Pancreas (tissue), 10 donors: ENCODE measurements at places on chromosomes 3 and 15. TPM values are rescaled to one million over a fixed set of nuclear protein-coding genes. Genes with fewer than 3 reads are reported as not detected.

The SPTBN5 gene
- 1.1 TPM for total RNA-seq

- H3K4me3 ChIP-seq: no peak overlapping the region
- H3K27me3 ChIP-seq: no peaks in the 10 kb centered on the region
- H3K4me1 ChIP-seq: no peaks in the 10 kb centered on the region
- DNase-seq: no peak
- no peak overlapping the region for H3K27ac ChIP-seq
- no peaks in the 10 kb centered on the region for H3K36me3 ChIP-seq
These were observed 53.8 kb downstream of the TM4SF4 start for GRCh38 chr3:149528340-149528650.

DNA sequence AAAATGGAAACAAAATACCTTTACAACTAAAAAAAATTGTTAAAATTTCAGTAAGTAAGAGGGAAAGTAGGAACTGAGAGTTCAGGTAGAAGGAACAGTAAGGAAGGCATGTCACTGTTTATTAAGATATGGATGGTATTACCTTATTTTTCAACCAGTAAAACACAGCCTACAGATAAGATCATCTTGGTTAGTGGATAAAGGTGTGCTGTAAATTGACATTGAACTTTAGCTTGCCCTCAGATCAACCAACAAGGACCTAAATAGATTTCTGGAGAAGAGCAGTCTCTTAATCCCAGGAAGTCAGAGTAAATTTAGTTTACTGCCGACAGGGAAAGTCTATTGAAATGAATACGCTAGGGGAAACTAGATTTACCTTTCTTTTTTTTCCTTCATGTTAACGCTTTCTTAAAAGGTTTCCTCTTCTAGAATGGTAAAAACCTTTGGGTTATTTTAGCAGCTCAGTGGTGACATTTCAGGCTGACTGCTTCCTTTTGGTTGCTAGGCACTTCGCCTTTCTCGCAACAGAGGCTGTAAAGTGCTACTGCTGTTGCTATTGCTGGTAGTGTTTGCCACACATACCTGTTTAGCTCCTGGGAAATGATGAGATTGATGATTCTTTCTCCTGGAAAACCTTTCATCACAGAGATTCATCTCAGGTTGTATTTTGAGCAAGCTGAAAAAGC lies 12.9 kb downstream of the DZIP3 start:
- H3K4me3 ChIP-seq: no peak overlapping the region
- no peaks in the 10 kb centered on the region for H3K27me3 ChIP-seq
- H3K4me1 ChIP-seq: no peaks in the 10 kb centered on the region
- H3K36me3 ChIP-seq: no peaks in the 10 kb centered on the region
- H3K27ac ChIP-seq: peak overlapping the region; percentile 46
- DNase-seq: no peak

DNA sequence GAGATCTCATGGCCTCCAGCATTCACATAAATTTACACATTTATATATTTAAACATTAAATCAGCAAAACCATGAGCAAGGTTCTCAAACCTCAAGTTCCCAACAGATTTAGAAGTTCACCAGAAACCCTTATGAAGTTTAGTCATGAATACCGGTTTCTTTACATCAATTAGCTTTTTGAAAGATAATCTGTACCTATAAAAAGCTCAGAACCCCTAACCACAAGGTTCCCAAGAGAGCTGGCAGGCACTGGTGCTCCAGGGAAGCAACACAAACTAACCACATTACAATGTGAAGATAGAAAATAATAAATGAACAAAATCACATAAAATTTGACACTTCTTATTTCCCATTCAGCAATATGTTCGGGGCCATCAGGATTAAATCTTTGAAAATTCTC lies 150.9 kb downstream of the FBN1 start:
- no peaks in the 10 kb centered on the region for H3K36me3 ChIP-seq
- H3K4me1 ChIP-seq: no peaks in the 10 kb centered on the region
- H3K4me3 ChIP-seq: no peak overlapping the region
- no peak overlapping the region for H3K27ac ChIP-seq

The CMTM8 gene
- 17.5 TPM for total RNA-seq

DNA sequence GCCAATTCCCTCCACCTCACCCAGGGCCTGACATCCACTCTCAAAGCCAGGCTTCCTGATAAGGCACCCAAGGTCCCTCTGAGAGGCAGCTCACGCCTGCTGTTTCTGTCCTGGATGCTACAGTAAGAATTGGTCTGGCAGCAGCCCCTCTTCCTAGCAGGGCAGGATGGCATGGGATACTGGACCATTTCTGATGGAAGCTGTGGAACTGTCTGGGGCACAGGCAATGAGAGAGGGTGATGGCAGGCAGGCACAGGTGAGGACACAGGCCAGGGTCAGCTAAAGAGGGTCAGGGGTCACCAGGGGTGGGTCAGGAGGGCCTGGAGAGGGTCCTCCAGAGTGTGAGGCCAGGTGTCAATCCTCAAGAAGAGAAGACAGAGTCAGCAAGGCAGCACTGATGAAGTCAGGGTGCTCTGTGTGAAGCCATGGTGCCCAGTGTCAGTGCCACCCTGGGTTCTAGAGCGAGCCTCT lies 41.9 kb upstream of the SLC41A3 start:
- H3K4me3 ChIP-seq: no peak overlapping the region
- no peak overlapping the region for H3K27ac ChIP-seq
- DNase-seq: peak; percentile 4

The STRIT1 gene
- not detected for total RNA-seq

- no peak for DNase-seq
- no peaks in the 10 kb centered on the region for H3K36me3 ChIP-seq
- no peak overlapping the region for H3K27ac ChIP-seq
- peaks cover 63% of the 10 kb centered on the region for H3K4me1 ChIP-seq
- H3K27me3 ChIP-seq: no peaks in the 10 kb centered on the region
These were observed 10.5 kb downstream of the SQOR start for GRCh38 chr15:45645026-45645980.

The GPR149 gene
- total RNA-seq: not detected

DNA sequence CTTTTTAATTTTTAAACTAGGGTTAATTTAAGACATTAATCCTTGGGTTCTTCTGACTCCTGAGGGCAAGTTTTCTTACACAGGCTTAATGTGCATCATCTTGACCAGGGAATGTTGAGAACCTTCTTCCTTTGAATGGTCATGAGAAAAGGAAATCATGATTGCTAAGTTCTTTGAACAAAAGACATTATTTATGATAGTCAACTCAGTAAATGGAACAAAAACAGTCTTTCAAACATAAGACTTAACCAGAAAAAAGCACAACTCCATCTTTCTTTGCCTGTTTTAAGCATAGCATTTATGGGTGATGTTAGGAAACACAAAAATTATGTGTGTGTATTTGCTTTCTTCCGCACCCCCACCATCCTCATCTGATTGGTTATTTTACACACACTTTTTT lies 5.4 kb downstream of the TLNRD1 start:
- no peaks in the 10 kb centered on the region for H3K36me3 ChIP-seq
- no peak overlapping the region for H3K4me3 ChIP-seq
- H3K27me3 ChIP-seq: no peaks in the 10 kb centered on the region
- H3K4me1 ChIP-seq: peaks cover 4% of the 10 kb centered on the region

The ROPN1 gene
- not detected for total RNA-seq

- H3K4me1 ChIP-seq: no peaks in the 10 kb centered on the region
- H3K27ac ChIP-seq: no peak overlapping the region
- no peaks in the 10 kb centered on the region for H3K36me3 ChIP-seq
- no peak overlapping the region for H3K4me3 ChIP-seq
- DNase-seq: peak; percentile 35
These were observed 392.4 kb upstream of the PROK2 start for GRCh38 chr3:72177075-72178050.

The ITIH4 gene
- 276 TPM for total RNA-seq

GRCh38 chr3:10729439-10729838 lies 86.6 kb upstream of the SLC6A11 start:
- no peak for DNase-seq
- no peak overlapping the region for H3K27ac ChIP-seq
- no peaks in the 10 kb centered on the region for H3K27me3 ChIP-seq
- H3K4me1 ChIP-seq: no peaks in the 10 kb centered on the region

GRCh38 chr3:47379411-47379899 lies 1.4 kb upstream of the PTPN23 start:
- H3K4me1 ChIP-seq: peaks cover 12% of the 10 kb centered on the region
- H3K36me3 ChIP-seq: no peaks in the 10 kb centered on the region
- DNase-seq: no peak
- no peak overlapping the region for H3K4me3 ChIP-seq

- no peaks in the 10 kb centered on the region for H3K36me3 ChIP-seq
- H3K27ac ChIP-seq: no peak overlapping the region
- DNase-seq: no peak
These were observed 45.5 kb downstream of the TMOD3 start for GRCh38 chr15:51874751-51875644.

DNA sequence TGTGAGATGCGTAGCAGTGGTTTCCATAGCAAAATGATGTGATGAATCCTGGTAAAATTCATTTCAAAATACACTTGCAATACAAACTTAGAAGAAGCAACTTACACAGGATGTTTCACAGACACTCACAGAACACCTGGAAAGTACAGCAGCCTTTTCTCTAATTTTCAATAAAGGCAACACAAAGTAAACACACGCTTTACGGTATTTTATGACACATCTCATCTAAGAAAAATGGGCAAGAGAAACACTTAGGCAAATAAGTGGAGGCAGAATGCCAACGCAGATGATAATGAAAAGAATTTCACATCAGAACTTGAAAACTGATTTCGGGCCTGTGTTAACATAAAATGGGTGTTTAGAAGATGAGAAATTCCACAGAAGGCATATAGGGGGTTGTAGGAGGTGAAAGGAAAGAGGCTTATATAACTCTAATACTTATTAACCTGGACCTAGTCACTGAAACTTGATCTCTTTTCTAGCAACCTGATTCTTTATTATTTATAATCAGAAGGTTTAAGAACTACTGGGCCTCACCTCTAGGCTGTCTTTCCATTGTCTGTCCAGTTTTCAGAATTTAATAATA lies 25.6 kb upstream of the MAP3K13 start:
- H3K36me3 ChIP-seq: no peaks in the 10 kb centered on the region
- peak overlapping the region; percentile 35 for H3K27ac ChIP-seq
- no peak for DNase-seq
- no peaks in the 10 kb centered on the region for H3K27me3 ChIP-seq
- H3K4me1 ChIP-seq: peaks cover 33% of the 10 kb centered on the region

The AADAC gene
- 83.7 TPM for total RNA-seq

The GOLGA6L9 gene
- total RNA-seq: 1.8 TPM

DNA sequence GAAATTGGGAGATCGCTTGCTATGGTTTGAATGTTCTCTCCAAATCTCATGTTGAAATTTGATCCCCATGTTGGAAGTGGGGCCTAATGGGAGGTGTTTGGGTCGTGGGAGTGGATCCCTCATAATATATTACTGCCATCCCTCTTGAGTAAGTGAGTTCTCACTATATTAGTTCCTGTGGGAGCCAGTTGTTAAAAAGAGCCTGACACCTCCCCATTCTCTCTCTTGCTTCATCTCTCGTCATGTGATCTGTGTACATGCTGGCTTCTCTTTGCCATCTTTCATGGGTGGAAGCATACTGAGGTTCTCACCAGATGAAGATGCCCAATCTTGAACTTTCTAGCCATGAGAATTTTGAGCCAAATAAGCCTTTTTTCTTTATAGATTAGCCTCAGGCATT lies 43.0 kb upstream of the IL20RB start:
- H3K4me3 ChIP-seq: no peak overlapping the region
- DNase-seq: no peak

DNA sequence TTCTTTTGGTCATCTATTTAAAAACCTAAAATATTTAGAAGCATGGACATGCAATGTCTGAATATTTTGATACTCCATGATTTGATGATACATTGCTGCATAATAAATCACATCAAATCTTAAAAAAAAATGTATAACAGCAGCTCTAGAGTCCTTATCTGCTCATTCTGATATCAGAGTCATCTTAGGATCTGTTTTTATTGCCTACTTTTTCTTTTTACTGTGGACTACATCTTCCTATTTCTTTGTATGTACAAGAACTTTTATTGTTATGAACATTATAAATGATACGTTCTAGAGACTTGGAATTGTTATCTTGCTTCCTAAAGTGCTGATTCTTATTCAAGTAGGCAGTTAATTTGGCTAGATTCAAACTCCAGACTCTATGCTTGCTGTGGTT lies 72.7 kb downstream of the IQCH start:
- no peak overlapping the region for H3K27ac ChIP-seq
- H3K4me3 ChIP-seq: no peak overlapping the region
- no peaks in the 10 kb centered on the region for H3K36me3 ChIP-seq

The CHRNA7 gene
- total RNA-seq: 5.5 TPM

GRCh38 chr3:66394753-66395249 lies 106.0 kb downstream of the LRIG1 start:
- no peak for DNase-seq
- no peaks in the 10 kb centered on the region for H3K4me1 ChIP-seq
- no peak overlapping the region for H3K27ac ChIP-seq
- peaks cover 72% of the 10 kb centered on the region for H3K36me3 ChIP-seq
- no peak overlapping the region for H3K4me3 ChIP-seq
- H3K27me3 ChIP-seq: no peaks in the 10 kb centered on the region

DNA sequence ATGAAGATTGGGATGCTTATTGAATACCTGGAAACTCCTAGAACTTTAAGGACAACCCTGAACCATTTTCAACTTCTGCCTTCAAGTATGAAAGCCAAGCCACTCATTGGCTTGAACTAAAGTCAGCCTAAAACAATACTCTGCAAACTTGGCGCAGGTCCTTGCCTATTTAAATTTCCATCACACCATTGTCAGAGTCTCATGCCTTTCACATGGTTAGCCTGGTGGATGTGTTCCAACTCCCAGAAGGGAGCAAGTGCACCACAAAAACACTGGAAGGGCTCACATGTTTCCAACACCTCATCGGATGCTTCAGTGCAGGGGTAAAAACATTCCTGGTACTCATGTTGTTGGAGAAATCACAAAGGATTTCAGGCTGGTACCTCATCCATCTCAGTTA lies 511.6 kb upstream of the MDFIC2 start:
- no peak for DNase-seq
- H3K36me3 ChIP-seq: no peaks in the 10 kb centered on the region
- H3K4me1 ChIP-seq: peaks cover 8% of the 10 kb centered on the region
- no peak overlapping the region for H3K4me3 ChIP-seq
- no peaks in the 10 kb centered on the region for H3K27me3 ChIP-seq
- no peak overlapping the region for H3K27ac ChIP-seq

- no peak overlapping the region for H3K4me3 ChIP-seq
- no peaks in the 10 kb centered on the region for H3K27me3 ChIP-seq
- no peak overlapping the region for H3K27ac ChIP-seq
- no peaks in the 10 kb centered on the region for H3K36me3 ChIP-seq
- H3K4me1 ChIP-seq: no peaks in the 10 kb centered on the region
These were observed 18.7 kb downstream of the CRBN start for GRCh38 chr3:3160826-3161225.

- no peak overlapping the region for H3K4me3 ChIP-seq
- H3K4me1 ChIP-seq: peaks cover 9% of the 10 kb centered on the region
These were observed 32.3 kb downstream of the NKIRAS1 start for GRCh38 chr3:23884481-23884880.

- H3K4me1 ChIP-seq: no peaks in the 10 kb centered on the region
- H3K4me3 ChIP-seq: no peak overlapping the region
- H3K36me3 ChIP-seq: peaks cover 7% of the 10 kb centered on the region
These were observed 47.1 kb downstream of the SEMA3G start for GRCh38 chr3:52397676-52398399.

The RARRES1 gene
- 1.0 TPM for total RNA-seq
